ENCODE measurements at places on chromosomes 7 and 10.
A peak's percentile ranks its signal among the peaks of the same experiment; 100 is the strongest.

DNA sequence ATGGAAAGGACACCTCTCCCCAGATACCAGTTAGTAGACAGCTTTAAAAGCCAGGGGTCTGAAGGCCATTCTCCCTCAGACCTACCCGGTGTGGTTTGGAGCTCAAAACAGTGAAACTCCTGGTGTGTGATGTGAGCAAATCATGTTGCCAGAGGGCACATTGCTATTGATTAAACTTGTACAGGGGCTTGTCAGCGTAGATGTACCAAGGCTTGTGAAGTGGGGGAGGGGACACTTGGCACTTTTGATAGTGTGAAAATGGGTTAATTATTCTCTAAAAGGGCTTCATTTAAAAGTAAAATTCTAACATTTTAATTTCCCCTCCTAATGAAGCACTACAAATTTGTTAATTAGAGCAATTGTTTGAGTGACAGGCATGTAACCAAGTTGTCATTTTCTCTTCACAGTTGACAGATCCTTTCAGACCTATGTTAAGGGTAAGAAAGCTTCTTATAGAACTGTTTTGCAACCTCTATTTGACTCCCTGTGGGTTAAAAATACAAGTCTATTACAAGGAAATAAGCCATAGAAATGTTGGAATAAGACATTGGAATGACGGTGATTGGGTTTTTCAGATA lies 356.9 kb upstream of the GALNT17 start:
- DNase-seq: no peak

DNA sequence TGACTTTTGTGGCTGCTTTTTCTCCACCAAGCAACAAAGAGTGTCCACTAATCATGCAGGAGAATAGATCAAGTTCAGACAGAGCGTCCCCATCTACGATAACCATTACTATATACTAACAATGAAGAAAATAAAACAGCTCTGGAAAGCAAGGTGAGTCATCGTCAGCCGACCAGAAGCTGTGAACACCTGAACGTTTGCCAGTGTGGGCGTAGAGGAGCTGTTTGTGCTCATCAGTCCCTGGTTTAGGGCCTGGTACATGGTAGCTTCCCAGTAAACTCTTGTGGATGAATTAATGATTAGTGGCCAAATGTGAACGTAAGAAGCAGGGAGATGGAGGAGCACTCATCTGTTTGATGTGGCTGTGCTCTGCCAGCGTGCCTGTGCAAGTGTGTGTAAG lies 180.7 kb downstream of the EVX1 start:
- DNase-seq: no peak

GRCh38 chr10:33125522-33126517 lies 167.8 kb upstream of the ITGB1 start:
- DNase-seq: no peak

DNA sequence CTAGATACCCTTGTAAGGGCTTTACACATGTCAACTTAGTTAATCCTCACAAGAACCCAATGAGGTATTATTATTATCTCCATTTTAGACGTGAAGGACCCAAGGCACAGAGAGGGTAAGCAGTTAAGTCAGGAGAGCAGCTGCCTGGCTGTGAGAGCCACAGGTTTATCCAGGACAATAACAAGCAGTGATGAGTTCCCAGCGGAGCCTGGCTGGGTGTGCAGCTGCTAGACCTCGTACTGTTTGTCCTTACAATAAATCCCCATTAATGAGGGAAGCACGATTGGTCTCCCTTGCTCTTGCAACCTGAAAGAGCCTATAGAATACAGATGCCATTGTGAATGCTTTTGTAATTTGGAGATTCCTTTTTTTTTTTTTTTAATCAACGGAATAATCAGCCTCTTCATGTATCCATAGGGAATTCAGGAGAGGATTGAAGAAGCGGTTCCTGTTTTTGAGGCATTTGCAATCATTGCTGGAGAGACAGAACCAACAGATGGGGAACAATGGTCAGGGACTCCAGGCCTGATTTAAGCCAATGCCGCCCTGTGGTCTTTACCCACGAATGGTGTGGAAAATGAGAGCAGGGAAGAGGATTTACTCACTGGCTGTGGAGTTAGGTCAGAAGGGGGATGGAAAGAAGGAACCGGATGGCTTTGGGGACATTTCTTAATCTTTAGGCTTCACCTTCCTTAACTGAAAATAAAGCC lies 12.3 kb upstream of the ASB4 start:
- DNase-seq: no peak

DNA sequence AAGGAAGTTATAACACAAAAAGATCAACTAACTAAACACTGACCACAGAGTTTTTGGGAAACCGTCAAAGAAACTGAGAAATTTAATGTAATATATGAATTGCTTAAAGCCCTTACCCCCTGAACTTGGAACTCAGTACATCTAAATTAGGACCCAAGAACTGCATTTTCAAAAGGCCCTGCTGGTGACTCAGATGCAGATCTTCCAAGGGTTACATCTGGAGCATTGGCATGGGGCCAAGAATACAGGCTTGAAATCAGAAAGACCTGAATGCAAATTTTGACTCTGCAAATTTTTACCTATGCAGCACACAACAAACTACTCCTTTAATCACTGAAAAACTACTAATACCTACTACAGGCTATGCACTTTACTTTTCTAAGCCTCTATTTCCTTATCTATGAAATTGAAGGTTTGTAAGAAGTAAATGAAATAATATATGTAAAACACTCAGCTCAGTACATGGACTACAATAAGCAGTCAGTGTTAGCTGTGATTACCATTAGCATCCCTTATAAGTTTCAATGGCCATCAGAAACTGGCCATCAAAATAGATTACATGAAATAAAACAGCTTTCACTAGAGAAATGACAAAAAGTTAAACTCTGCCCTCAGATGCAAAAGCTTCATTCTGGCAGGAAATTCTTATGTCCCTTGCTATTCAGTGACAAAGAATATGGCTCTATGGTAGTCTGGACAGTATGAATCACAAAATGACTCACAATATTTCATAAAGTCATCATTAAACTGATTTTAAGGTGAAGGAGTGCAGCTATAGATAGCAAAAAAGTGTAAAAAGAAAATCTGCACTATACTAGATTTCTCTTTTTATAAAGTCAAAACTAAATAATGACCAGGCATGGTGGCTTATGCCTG lies 43.6 kb downstream of the NSUN6 start:
- no peak for DNase-seq

GRCh38 chr10:74071157-74071556 lies 73.2 kb downstream of the VCL start:
- DNase-seq: no peak

DNA sequence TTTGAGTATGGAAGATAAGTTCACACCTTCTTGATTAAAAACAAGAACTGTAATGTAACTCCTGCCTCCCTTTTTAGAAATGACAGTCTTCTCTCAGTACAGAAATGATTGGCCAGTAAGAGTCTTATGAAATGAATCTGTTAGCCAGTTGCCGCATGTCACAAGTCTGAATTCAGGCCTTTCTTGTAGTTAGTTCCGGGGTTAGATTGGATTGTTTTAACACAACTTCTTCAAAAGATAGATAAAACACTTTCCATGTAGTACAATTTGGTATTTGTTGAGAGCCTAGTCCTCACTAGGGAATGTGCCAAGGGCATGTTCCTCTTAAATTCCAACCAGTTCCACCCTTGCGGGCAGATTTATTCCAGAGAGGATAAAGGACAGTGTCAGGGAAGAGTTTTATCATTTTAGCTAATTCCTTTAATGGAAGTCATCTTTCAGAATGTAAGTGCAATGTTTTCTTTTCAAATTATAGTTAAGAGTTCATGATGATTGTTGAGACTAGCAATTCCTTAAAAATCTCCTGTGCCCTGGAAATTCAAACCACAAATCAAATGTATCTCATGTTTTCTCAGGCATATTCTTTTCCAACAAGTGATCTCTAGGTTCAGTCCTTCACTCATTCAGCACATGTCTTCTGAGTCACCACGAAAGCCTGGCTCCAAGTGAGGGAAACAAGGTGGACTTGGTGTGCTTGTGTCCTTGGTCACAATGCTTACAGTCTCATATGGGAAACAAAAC lies 4.1 kb downstream of the FHIP2A start:
- DNase-seq: no peak

DNA sequence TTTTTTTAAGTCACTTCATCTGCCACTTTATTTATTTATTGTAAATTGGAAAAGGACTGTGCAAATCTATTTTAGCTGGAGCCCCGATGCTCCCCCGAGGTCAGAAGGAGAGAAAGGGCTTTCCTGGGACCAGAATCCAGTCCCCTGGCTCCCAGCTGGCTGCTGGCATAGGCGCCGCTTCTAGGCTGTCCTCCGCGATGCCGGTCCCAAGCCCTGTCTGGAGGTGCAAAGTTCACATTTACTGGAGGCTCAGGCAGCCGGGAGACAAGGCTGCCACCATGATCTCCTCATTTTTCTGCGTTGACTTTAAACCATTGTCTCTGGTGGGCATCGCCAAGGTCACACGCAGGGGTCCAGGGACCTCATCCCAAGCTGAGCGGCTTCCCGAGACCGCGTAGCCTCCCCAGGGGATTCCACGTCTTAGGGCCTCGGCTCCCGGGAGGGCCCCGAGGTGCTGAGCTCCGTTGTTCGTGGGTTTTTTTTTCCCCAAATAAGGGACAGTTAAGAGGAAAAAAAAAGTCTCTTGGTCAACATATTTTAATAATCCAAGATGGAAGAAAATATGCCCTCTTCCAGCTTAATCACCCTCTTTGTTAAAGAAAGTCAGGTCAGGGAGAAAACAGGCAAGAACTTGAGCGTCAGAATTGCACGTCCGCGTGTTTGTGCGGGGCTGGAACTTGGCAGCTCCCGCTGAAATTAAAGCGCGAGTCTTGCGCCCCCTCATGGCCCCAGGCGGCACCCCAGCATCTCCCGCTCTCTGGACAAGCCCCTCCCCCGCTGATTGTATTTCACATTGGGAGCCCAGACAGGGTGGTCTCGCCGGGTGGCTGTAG lies 11.9 kb downstream of the RGR start:
- DNase-seq: no peak

DNA sequence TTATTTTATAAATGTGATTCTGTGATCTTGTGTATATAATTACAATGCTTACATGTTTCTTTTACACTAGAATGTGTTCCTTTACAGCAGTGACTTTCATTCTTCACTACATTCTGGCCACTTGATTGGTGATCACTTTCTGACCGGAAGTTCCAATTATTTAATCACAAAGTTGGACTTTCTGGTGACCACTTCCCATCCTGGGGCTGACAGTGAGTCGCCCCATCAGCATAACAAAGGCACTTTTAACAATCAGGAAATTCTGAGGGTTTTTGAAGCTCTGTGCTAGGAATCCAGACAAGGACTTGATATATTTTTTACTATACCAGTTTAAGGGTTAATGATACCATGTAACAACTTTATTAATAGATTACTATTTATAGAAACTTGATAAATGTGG lies 282.3 kb upstream of the KAT6B start:
- DNase-seq: peak; percentile 14

DNA sequence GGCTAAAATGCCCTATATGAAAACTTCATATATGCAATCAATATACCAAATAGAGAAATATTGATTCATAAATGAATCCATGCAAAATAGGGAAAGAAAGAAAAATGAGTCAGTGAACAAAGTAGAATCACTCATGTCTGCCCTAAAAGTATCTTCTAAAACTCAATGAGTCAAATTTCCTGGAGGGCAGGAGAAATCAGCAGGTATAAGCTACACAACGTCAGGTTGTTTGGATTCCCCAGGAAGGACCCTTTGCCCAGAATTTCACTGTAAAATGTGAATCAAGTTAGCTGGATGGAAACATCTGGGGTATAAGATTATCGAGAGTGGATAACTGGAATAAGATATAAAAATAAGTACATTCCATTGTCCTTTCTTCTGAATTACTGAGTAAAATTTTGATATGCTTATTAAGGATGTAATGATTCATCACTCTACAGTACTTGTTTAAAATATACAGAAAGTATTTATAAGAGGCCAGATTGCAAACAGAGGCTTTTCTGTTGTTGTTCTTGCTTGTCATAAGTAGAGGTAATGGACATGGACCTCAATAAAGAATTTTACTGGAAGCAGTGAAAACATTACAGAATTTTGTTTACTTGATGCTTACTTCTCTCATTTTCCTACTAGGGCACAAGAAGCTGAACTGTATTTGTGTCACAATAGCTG lies 99.0 kb downstream of the AGMO start:
- DNase-seq: no peak
